HTR-8/SVneo (cell line): ENCODE measurements at places on chromosomes 3 and 15.
A peak's percentile ranks its signal among the peaks of the same experiment; 100 is the strongest.

DNA sequence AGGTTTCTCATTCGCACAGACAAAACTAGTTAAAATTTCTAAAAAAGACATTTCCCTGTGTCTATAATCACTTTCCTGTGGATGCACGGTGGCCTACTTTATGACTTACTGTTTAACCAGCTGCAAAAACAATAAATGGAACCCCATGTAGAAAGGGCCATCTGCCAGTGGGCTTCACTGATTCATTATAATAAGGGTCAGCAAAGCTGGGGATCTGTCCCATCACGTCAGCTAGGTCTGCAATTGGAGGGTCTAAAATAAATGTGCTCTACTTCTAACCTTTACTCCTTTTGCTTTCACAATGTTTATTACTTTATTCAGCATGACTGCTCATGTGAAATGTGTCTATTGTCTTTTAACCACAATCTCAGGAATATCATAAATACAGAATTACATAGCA, 43.1 kb upstream of the NMD3 start:
- no peak for DNase-seq

GRCh38 chr3:78838362-78838761, 929.4 kb downstream of the ROBO1 start:
- no peak for DNase-seq

DNA sequence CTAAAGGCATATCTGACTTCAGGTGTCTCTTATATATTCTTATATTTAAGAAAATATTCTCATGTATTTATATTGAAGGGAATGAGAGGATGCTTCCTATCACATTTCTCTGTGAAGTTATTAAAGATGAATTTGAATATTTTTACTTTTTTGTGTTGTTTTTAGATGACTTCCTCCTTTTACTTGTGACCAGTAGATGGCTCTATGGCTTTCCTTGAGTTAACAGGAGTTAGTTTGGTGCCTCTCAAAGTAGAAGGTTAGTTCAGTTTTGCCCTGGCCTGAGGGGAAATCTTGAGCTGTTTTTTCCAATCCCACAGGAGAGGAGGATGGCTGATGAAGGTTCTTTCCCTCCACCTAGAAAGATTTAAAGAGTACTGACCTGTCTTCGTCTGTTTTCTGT, 80.7 kb downstream of the SQOR start:
- DNase-seq = no peak

- DNase-seq = peak; percentile 75
Measured at GRCh38 chr15:90071220-90071807, 31.0 kb downstream of the IDH2 start.

DNA sequence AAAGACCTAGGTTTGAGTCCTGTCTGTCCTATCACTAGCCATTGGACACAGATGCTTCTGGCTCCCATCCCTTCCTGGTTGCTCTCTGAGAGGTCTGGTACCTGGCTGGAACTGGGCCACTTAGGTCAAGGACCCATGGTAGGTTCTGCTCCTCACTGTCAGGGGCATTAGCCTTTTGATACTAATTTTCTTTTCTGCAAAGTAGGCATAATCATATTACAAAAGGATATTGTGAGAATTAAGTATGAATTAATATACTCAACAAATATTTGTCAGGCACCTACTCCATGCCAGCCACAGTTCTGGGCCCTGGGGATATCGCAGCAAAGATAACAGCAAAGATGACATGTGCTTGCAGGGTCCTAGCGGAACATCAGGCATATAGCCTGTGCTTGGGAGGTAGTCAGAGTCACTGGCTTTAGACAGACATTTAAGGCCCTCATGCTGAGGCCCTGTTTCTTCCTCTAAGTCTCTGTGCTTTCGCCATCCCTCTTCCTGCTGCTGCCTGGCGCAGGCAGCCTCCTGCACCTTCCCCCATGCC, 25.6 kb upstream of the LCTL start:
- no peak for DNase-seq

- DNase-seq = no peak
Measured at GRCh38 chr3:26029321-26029720, 239.4 kb downstream of the OXSM start.

GRCh38 chr15:97963779-97964178, 3.3 kb downstream of the ARRDC4 start:
- no peak for DNase-seq

- no peak for DNase-seq
Measured at GRCh38 chr3:67819447-67819846, 165.0 kb upstream of the SUCLG2 start.

- DNase-seq = no peak
Measured at GRCh38 chr3:45537616-45537969, 57.0 kb upstream of the LIMD1 start.

GRCh38 chr3:95280711-95281352, 1218.0 kb downstream of the NSUN3 start:
- no peak for DNase-seq

DNA sequence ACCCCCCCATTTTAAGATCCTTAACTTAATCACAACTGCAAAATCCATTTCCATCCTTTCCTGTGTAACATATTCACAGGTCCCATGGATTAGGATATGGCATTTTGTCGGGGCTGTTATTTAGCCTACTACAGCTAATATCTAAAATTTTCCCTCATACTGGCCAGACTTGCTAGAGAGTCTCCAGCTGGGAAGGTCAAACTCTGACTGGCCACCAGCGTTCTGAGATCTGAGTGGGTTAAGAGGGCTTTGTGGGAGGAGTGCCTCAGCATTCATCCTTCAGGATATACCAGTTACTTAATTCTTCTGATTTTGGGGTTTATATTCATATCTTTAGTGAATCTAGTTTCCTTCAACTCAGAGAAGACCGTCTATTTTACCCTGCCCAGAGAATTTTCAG, 17.7 kb downstream of the TM4SF18 start:
- DNase-seq = no peak

DNA sequence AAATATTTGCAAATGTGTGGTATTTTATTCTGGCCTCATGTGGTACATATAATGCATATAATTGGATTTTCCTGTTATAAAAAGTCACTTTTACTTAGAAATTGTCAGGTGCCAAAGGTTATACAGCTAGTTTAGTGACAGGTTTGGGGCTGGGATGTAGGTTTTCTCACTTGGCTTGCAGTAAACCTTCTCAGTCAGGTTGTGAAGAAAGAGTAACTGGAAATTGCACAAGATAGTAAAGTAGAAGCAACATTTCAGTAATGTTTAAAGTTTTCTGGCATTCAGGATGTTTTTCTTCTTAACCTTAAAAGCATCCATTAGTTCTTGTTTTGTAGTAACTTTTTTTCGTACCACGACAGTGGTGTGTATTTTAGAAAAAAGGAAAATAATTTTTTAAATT, 53.9 kb downstream of the MEF2A start:
- no peak for DNase-seq

DNA sequence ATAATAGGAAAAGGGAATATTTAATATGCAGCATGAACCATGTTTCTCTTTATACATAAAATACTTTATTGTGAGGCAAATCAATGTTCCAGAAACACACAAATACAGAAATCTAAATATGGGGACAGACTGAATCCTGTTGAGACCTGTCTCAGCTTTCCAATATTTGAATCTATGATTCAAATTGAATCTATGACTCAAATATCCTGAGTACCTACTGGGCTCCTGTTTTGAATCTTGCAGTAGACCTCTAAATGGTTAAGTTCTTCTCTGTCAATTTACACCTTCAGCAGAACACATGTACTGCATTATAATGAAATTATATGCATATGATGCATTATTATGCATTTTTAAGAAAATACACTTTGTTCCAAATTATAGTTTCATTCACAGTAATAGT, 143.2 kb upstream of the PLXND1 start:
- DNase-seq = no peak

- DNase-seq = no peak
Measured at GRCh38 chr3:35760146-35760545, 120.8 kb downstream of the ARPP21 start.

DNA sequence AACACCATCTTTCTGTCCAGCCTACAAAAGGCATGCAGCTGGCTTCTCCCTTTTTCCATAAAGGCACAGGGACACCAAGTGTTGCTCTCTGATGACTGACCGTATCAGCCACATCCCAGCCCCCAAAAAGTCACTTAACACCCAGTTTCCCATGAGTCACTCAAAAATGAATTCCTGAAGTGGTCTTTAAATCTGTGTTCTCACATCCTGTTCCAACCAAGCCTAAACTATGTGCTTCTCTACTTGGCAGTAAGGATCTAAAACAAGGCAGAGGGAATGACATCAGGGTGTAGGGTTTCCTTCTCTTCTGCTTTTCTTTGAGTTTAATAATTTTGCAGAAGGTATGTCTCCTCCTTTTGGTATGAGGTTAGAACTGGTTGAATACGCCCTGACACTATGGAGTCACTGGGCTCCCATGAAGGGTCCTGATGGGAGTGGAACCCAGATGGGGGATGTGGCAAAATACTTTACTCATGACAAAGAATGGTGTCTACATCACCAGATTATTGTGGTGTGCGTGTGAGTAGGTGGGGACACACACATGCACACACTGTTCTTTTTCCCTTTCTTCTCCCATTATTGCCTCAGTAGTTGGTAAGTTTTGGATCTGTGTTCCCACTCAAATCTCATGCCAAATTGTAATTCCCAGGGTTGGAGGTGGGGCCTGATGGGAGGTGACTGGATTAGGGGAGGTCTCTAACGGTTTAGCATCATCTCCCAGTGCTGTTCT, 35.6 kb upstream of the CCK start:
- no peak for DNase-seq

DNA sequence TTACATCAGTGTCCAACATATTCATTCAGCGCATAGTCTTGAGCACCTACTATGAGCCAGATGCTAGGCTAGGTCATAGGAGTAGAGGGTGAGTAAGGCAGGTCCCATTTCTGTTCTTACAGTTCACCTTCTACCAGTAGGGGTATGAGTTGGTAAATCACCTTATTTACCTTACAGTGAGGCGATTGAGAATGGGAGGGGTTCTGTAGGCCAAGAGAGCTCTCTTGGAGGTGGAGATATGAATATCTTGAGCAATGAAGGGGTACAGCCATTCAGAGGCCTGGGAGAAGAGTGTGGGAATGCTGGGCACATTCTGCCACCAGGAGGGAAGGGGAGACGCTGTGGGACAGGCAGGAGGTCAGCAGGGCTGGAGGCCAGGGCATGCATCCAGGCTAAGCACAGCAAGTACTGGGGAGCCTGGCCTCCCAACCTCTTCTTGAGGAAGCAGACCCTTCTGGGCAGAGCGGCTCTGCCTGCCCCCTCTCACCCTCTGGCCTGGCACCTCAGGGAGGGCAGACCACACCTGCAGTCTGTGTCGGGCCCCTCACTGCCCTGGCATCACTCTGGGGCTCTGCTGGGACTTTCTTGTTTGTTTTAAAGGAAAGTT, 123.4 kb downstream of the EEFSEC start:
- no peak for DNase-seq

DNA sequence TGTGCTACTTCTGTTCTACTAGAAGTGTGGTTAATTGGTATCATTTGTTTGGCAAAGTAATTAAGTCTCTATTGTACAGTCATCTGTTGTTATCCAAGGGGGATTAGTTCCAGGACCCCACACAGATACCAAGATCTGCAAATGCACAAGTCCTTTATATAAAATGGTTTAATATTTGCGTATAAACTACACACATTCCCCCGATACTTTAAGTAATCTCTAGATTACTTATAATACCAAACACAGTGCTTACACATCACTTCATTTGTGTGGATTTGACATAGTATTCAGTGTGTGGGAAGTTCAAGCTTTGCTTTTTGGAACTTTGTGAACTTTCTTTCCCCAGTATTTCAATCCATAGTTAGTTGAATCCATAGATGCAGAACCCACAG, 50.5 kb upstream of the ABI3BP start:
- DNase-seq = no peak

- peak; percentile 13 for DNase-seq
Measured at GRCh38 chr3:97821287-97821773, 481 bp upstream of the CRYBG3 start.

- DNase-seq = no peak
Measured at GRCh38 chr3:174382878-174383277, 476.3 kb upstream of the NAALADL2 start.

DNA sequence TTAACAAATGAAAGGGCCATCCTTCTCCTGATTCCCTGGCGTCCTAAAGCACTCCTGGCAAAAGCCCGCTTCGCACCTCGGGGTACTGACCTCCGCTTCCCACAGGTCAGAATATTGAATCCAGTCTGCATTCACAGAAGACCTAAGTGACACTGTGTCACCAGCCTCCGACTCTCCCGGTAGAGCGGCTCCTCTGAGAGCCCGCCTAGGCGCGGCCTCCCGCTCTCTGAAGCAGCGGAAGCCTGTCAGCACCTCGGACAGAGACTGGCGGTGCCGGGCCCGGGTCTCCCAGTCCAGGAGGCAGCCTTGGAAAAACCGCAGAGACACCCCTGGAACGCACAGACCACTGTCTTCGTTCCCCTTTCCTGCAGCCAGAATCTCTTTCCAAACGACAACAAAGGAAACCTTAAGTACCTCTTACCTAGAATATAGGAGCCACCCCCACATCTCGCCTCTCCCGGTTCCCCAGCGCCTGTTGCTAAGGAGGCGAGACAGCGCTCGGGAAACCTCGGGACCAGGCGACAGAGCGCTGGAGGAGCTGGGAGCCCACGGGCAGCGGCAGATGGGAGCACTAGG, 1.2 kb downstream of the GABRB3 start:
- DNase-seq = no peak

- DNase-seq = no peak
Measured at GRCh38 chr3:149958171-149958796, 12.4 kb downstream of the PFN2 start.

DNA sequence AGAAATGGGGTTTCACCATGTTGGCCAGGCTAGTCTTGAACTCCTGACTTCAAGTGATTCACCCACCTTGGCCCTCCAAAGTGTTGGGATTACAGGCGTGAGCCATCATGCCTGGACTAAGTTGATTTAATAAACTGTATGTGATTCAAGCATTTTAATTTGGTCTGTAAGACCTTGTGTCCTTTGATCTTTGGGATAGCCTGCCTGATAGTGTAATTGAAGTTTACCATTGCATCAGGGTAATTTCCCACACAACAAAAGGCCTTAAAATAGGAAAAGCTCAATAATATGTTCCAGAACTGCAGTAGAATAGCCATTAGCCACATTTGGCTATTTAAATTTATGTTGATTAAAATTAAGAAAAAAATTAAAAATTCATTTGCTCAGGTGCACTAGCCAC, 25.2 kb upstream of the DENND6A start:
- no peak for DNase-seq
